ENCODE measurements at places on chromosomes 1 and 21.

DNA sequence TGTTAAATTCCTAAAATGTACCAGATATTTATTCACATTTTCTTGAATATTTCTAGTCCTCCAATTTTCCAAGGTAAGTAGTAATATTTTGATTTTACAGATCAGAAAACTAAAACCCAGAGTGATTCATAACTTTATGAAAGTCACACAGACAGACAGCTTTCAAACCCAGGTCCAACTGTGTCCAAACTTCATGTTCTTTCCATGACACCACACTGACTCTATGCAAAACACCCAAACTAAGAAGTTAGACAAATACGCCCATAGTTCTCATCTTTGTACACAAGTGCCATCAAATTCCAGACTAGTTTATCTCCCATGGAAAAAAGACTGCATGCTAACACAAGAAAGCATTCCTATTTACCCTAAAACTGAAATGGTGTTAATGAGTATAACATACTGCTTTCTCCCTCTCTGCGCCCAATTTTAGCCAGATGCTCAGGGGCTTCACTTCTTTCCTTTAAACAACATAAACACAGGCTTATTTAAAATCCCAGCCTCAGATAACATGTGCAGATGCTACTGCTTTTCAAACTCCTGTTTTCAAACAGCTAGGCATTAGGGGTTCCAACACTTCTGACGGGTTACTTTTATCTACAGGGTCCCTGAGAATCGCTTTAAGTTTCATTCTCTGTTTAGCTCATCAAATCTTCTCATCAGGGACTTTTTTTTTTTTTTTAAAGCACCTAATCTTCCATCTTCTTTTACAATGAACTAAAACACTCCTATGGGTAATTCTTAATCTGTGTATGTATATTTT, 44.6 kb downstream of the WASF2 start:
- DNase-seq, result no peak

DNA sequence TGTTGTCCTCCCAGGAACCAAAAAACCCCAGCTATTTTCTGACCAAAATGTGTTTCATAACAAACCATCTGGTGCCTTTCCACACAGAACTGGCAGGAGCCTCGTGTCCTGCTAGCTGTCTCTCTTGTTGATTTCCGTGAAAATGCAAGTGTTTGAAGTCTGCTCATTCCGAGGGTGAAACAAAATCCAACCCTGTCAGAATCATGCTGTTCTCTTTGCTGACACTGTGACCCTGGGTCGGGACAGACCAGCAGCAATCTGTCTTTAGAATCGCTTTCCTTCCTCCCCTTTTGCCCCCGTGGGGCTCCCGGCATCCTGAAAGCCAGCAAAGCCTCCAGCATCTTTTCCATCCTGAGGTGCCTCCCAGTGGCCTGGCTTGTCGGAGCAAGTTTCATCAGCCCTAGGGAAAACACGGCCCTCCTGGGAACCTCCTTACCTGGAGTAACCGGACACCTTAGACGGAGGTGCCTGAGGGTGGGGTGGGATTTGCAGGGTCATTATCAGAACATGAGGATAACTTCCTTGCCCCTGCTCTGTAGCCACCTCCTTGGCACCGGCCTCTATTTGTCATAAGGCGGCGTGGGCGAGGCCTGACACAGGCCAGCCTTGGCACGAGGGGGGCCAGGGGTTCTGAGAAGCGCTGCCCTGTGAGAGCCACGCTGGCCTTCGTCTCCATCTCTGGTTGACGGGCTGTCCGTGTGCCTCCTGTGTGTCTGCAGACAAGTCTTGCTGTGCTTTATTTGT, 24.9 kb downstream of the LDLRAP1 start:
- no peak for DNase-seq

DNA sequence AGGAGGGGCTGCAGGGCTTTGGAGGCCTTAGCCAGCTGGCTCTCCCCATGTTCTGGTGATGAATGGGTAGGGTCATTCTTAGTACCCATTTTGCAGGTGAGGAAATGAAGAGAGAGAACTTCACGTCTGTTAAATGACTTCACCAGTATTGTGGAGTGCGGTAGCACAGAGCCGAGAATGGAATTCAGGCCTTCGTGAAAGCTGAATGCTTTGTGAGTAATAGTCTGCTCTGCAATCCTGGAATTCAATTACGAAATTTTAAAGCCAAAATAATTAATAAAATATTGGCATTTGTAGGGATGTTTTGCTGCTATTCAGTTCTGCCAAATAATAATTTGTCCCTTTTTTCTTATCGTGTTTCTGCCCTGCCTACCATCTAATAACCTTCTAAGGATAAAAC, 197.7 kb downstream of the GREM2 start:
- no peak for DNase-seq

GRCh38 chr1:216913976-216914375, 190.7 kb upstream of the ESRRG start:
- DNase-seq, result no peak

DNA sequence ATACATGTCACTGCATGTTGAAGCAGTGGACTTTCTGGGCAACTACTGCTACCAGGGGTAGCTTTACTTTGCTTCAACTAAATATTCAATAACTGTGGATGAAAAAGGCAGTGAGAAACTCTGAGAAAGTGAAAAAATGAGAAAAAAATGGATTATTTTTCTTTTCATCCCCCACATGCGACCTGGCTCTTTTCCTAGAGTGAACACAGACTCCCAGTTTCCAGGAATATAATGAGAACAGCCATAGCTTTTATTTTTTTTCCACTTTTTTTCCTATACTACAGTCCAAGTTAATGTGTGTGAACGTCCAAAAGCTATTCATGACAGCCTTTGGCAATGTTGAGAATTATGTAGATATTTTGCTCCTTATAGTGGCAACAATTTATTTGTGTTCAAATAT, 230.4 kb downstream of the DNM3 start:
- DNase-seq, result no peak

- no peak for DNase-seq
Measured at GRCh38 chr1:169899519-169900217, 6.0 kb upstream of the SCYL3 start.

DNA sequence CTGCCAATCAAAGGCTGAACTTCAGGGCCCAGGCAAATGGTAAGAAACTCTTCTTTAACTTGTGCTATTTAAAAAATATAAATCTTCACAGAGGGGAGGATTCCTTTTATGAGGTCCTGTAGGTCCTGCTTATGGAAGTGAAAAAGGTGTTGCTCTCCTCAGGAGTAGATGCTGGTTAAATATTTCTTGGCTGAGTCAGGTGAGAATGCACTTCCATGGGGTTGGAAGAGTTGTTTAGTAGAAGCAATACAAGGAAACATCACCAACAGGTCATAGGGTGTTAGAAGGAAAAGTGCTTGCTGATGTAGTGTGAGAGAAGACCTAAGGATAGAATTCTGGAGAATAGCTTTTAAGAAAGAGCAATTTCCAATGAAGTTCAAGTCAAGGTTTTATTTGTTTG, 42.2 kb upstream of the ATP1A1 start:
- no peak for DNase-seq

DNA sequence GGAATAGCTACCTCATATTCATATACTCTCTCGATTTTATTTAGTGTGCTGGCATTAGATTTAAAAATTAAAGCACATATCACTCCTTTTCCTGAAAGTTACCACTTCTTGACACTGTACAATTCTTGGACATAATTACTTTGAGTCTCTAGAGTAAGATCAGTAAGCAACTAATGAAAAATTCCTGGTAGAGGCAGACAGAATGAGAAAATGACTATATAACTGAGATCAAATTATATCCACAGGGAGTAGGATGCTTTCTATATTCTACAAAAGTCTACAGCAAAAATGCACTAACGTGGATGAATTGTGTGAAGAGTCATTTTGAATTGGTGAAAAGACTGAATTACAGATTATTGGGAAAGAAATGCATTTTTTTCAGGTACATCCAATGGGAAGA, 445.7 kb downstream of the PTBP2 start:
- DNase-seq, result no peak

DNA sequence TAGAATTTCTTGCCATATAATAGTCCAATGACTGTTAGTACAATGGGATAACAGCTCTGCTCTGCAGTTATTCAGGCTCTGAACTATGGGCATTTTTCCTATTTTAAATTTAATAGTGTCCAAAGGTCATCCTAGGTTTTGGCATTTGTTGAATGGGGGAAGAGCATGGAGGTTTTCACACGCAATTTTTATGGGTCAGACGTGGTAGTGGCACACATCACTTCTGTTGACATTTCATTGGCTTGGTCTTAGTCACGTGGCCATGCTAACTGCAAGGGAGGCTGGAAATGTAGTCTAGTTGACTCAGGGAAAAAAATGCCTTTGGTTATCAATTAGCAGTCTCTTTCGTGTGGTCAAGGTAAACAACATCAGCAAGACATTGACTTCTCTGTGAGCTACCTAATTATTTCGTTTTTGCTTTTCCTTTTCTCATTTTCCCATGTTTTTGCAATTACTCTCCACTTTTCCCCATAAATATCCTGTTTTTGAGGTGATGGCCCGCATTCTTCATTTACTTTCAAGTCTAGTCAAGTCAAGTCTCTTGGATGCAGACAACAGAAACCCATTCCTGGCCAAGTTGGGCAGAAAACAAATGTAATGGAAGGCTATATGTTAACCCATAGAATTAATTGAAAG, 82.8 kb downstream of the DYRK1A start:
- DNase-seq, result no peak
